Putamen (tissue), 1 donor: ENCODE measurements at places on chromosomes 7 and 10.

DNA sequence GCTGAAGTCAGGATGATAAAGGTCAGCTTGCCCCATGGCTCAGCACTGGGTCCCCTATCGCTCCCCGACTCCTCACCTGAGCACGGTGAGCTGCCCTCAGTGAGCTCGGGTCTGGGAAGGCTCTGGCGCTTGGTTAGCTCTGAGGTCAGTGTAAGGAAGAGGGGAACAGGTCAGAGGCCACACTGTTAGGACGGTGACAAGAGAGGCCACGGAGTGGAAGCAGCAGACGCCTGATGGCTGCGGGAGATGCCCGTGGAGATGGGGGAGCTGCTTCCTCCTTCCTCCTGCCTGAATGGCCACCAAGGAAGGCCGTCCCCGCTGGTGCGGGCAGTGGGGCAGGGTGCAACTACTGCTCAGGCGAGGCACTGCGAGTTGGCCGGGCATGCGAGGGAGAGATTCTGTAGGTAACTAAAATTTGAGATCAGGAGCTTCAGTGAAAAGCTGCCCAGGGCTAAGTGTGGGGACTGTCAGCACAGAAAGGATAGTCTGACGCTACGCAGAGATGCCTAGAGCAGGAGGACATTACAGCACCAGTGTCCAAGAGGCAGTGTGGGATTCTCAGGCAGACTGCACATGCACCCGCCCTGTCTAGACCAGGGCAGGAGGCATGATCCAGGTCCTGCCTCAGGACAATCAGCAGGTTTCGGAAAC lies 231.3 kb upstream of the GRB10 start:
- no peak for DNase-seq

- no peak for DNase-seq
Observed at GRCh38 chr10:103476046-103476768, 2.8 kb downstream of the CALHM3 start.

DNA sequence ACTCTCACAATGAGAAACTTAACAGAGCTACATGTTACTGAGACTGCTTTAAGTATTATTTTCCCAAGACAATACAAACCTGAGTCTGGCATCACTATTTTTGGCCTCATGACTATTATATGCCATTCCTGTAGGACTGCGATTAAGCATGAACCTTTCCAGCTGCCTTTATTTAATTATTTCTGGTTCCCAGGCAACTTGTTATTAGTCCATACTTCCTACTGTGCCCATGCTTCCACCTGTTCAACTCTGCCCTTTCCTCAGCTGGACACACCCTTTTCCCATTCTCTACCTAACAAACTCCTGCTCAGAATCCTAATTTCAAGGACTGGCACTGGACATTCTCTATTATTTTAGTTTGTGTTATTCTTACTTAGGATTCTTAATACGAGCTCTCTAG lies 8.1 kb upstream of the CROT start:
- no peak for DNase-seq

- no peak for DNase-seq
Observed at GRCh38 chr10:101224060-101224909, 5.0 kb downstream of the LBX1 start.

DNA sequence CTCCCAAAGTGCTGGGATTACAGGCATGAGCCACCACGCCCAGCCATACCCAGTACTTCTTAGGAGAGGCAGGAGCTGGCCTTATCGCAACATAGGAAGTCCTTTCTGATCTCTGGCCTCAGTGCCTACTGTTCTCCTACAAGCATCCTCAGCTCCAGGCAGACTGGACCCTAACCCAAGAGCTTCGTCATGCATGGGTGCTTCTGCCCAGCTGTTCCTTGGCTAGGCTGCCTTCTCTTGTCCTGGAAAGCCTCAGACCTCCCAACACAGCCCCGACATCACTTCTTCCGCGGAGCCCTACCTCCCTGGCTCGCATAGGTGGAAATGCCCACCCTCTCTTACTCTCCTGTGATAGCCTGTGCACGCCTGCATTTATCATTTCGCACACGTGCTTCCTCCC lies 15.8 kb downstream of the BCL7B start:
- no peak for DNase-seq

DNA sequence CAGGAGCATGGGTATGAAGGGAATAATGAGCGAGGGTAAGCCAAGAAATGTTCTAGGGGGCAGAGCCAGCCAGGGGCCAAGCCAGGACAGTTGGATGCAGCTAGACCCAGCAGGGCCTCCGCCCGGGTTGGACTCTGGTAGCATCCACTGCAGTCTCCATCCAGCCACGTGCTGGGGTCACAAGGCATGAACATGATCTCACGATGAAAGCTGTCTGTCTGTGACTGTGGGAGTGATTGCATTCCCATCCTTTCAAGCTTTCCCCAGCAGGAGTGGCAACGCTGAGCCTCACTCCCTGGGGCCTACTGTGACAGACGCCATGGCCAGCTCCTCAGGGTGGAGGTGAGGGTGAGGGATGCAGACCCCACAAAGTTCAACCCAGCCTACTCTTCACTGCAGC lies 47.8 kb upstream of the RET start:
- DNase-seq, result no peak

GRCh38 chr10:95428701-95429100 lies 132.5 kb downstream of the SORBS1 start:
- no peak for DNase-seq

GRCh38 chr10:119028900-119029612 lies 458 bp upstream of the NANOS1 start:
- peak; percentile 87 for DNase-seq

GRCh38 chr7:32803406-32804141 lies 88.0 kb downstream of the KBTBD2 start:
- no peak for DNase-seq

- no peak for DNase-seq
Observed at GRCh38 chr10:88989423-88989822, 1.2 kb upstream of the FAS start.

GRCh38 chr10:49165821-49166483 lies 22.2 kb downstream of the TMEM273 start:
- no peak for DNase-seq

- no peak for DNase-seq
Observed at GRCh38 chr10:111890046-111890445, 293.5 kb downstream of the GPAM start.

DNA sequence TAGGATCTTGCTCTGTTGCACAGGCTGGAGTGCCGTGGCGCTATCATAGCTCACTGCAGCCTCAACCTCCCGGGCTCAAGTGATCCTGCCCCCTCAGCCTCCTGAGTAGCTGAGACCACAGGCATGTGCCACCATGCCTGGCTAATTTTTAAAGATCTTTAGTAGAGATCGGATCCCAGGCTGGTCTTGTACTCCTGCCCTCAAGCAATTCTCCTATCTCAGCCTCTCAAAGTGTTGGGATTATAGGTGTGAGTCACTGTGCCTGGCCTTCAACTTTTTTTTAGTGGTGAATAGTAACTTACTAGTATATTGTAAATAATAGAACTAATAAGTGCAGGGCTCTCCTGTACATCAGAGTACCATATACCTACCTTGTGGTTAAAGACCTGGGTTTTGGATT lies 52.1 kb upstream of the LMTK2 start:
- no peak for DNase-seq

- DNase-seq, result no peak
Observed at GRCh38 chr10:92923416-92923815, 75.1 kb downstream of the EXOC6 start.

GRCh38 chr10:102620591-102621442 lies 23.5 kb upstream of the TRIM8 start:
- DNase-seq, result no peak

DNA sequence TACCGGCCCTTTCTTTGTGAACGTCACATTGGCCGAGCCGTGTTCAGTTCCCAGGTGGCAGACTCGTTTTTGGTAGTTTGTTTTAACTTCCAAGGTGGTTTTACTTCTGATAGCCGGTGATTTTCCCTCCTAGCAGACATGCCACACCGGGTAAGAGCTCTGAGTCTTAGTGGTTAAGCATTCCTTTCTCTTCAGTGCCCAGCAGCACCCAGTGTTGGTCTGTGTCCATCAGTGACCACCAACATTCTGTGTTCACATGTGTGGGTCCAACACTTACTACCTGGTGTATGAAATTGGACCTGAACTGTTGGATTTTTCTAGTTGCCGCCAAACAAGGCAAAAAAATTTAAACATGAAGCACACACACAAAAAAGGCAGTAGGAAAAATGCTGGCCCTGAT lies 9.9 kb upstream of the CSGALNACT2 start:
- DNase-seq, result no peak
